Right renal cortex interstitium (tissue), 3 donors: ENCODE measurements at places on chromosomes 11 and 22. TPM values are rescaled to one million over a fixed set of nuclear protein-coding genes. Genes with fewer than 3 reads are reported as not detected.

GRCh38 chr22:30041475-30041874, 38.8 kb upstream of the HORMAD2 start:
- no peak for DNase-seq

GRCh38 chr11:23797624-23798419, 699.0 kb upstream of the LUZP2 start:
- DNase-seq, result no peak

KRTAP5-7 gene
- polyA plus RNA-seq, result not detected

DNHD1 gene
- 6.3 TPM for polyA plus RNA-seq

DNAJB13 gene
- 3.8 TPM for polyA plus RNA-seq

DNA sequence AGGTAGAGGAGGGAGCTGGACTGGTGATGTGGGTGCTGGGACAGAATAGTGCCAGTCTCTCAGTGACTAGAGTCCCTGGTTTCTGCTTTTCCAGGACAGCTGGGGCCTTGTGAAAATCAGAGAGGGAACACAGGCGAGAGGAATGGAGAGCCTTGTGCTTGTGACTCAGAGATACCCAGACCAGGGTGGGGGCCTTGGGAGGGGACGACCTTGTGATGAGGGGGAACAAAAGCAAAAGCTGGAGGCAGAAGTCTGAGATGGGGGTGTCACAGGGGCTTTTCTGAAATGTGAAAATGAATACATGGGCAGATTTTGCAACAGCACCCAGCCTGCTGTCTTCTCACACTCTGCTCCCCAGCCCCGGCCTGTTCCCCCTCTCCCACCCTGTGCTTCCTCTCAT, 3.4 kb upstream of the NR1H3 start:
- no peak for DNase-seq

CHRNA10 gene
- 1.4 TPM for polyA plus RNA-seq

CD248 gene
- 56.2 TPM for polyA plus RNA-seq

GRCh38 chr22:31828739-31829138, 74.9 kb downstream of the DEPDC5 start:
- no peak for DNase-seq

GRCh38 chr22:45993143-45993692, 16.3 kb upstream of the WNT7B start:
- DNase-seq, result no peak

- no peak for DNase-seq
Measured at GRCh38 chr11:134755535-134755934, 343.5 kb upstream of the B3GAT1 start.

APLNR gene
- 89.4 TPM for polyA plus RNA-seq

- DNase-seq, result no peak
Measured at GRCh38 chr22:35802885-35803284, 85.2 kb downstream of the APOL5 start.
